ENCODE measurements at places on chromosomes 6 and 20.

- no peak for DNase-seq
Observed at GRCh38 chr6:498795-499231, 107.3 kb downstream of the IRF4 start.

GRCh38 chr6:90184334-90185298 lies 112.0 kb downstream of the BACH2 start:
- no peak for DNase-seq

DNA sequence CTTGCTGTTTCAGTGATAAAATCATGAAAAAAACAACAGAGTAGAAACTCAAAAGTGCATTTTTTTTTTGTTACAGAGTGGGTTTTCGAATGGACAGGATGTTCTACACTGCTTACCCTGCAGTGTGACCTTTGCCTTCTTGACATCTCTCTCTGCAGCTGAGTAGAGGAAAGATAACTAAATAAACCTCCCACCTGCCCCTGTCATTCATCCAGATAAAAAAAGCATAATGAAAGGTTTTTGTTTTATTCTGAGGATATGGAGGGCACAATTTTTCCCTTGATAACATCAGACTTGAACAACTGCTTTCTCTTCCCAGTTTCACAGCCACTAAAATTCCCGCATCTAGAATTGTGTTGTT lies 193.6 kb upstream of the FOXQ1 start:
- no peak for DNase-seq

DNA sequence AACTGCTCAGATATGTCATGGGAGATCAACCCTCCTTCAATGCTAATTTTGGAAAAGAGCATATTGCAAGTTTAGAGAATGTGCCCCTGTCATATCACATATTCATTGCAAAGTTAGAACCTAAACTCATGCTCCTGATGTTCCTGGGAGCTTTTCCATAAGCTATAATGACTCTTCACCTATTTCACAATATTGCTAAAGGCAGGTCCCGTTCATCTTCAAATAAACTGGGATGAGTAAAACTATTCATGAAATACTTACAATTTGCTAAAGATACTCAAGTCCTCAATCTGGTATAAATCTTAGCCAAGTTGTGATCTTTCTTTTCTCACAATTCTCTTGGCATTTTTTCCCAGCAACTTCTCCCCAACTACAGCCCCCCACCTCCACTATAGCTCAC lies 121.7 kb upstream of the TNFAIP3 start:
- no peak for DNase-seq

DNA sequence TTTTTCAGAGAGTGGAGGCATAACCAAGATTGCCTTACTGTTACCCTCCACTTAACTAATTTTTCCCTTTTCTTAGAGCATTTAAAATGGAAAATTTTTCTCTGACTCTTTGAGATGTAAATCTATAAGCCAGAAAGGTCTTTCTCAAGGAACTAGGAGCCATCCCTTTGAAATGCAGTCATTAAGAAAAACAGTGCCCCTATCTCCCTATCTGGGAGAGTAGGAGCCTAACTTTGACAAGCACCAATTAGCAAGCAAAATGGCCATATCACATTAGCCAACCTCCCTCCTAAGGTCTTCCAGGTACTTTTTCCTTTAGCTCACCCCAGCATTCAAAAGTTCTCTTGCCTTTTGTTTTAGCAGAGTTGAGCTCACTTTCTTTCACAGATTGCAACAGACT lies 570.5 kb downstream of the EPHA7 start:
- no peak for DNase-seq

DNA sequence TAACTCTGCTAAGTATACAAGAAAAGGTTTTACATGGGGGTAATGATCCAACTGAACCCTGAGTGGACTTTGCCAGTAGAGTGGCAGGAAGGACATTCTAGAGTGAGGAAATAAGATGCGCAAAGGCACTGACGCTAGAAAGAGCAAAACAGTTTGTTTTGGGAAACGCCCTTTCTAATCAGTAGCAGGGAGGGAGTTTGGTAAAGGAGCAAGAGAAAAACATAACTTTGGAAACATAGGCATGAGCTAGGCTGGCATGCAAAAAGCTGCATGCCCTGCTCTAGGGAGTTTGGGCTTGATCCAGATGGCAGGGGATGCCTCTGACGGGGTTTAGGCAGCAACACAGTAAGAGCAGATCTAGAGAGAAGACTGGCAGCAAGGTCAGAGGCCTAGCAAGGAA lies 135.2 kb downstream of the DST start:
- no peak for DNase-seq

GRCh38 chr6:98274691-98275090 lies 559.7 kb upstream of the POU3F2 start:
- DNase-seq, result no peak

- DNase-seq, result no peak
Observed at GRCh38 chr20:56698297-56698696, 69.2 kb downstream of the TFAP2C start.

DNA sequence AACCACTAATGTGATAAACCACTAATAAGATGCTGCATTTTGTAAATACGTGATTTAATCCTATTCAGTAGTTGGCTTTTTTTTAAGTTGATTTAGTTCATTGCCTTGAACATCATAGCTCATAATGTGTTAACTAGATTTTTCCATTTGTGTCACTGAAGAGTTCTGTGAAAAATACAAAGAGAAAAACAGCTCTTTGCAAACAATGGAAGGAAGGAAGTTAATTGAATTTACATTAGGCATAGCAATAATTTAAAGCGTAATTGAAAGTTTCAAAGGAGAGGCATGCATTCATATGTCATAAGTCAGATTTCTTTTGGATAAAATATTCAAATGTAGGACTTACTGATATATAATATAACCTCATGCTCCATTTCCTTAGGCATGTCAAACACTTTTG lies 102.3 kb downstream of the TBC1D7 start:
- no peak for DNase-seq

DNA sequence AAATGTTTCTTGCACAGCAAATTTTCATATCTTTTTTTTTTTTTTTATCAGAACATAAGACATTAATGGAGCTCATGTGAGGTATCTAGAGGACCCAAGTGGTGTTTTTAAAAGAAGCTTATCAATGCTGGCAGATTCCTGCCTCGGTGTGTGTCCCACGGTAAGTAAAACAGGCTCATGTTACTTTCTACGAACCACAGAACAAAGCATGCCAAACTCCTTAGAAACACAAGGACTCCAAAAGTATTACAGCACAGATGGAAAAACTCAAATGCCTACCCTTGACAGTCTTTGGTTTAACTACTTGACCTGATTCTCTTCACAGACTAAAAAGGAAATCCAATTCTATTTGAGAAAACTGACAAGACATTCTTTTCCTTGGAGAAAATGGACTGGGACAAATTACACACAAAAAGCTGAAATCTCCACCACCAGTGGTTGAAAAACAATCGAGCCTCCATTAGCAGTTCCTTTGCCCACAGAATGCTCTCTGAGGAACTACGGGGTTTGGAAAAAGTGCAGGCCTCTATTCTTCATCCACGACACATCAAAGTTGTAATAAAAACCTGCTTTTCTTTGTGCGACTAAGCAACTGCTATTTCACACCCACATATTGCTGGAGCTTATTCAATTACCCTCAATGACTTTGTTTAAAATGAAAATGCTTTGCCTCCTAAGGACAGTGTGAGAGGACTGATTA lies 5.4 kb downstream of the METTL24 start:
- no peak for DNase-seq
